Stimulated activated CD4-positive, alpha-beta T cell treated with anti-CD3 and anti-CD28 coated beads, Interleukin-1b, Interleukin-23, amount 100 ng/mL, for 1 hour (primary cell): ENCODE measurements at places on chromosomes 12 and 14.

GRCh38 chr12:131830335-131830913, 2.2 kb downstream of the MMP17 start:
- no peak for DNase-seq

DNA sequence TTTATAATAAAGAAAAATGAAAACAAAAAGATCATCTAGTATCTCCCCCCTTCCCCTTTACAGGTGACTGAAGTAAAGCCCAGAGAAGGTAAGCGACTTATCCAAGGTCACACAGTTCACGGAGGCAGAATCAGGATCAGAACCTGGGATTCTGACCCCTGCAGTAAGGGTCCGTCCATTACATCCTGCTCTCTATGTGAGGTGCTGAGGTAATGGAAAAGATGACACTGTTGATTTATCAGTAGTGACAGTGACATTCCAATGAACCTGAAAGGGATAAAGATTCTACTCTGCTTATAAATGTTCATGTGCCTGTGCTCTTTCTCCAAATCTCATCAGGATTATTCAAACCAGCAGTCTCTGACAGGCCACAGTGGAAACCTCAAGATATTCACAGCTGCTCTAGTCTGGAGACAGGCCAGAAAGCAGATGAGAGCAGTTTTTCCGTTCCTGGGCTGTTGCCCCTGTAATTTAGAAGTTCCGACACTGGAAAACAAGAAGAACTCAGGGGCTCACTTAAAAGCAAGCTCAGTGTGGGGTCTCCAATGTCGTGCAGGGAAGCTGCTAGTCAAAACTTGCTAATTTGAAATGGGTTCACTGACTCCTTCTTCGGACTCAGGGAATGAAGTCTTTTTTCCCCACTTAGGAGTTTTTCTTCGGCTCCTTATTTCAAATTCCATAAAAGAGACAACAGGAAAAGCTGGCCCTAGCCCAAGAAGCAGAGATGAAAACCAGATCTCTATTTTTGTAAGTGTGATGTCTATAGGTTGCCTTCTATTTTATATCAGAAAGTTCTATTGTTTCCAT, 131.8 kb upstream of the EEA1 start:
- DNase-seq, result no peak

- DNase-seq, result no peak
These were observed 6.8 kb upstream of the KRT83 start for GRCh38 chr12:52327830-52328500.

DNA sequence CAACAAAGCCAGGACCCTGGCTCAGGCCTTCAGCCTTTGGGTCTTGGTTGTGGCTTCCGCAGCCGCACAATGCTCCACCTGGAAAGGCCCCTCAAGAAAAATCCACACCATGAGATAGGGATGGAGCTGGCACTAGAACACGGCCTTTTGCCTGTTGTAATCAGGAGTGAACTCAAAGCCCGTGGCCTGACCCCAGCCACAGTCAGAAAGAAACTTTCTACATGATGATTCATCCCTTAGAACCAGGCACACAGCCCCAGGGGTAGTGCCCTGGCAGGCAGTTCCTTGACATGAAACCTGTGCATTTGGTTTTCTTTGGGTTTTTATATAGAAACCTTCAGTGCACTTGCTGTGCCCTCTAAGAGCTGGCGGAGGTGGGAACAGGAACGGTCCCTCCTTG, 5.1 kb downstream of the CLMN start:
- DNase-seq, result no peak

- DNase-seq, result no peak
These were observed 345.0 kb downstream of the LRIG3 start for GRCh38 chr12:58575256-58575655.

DNA sequence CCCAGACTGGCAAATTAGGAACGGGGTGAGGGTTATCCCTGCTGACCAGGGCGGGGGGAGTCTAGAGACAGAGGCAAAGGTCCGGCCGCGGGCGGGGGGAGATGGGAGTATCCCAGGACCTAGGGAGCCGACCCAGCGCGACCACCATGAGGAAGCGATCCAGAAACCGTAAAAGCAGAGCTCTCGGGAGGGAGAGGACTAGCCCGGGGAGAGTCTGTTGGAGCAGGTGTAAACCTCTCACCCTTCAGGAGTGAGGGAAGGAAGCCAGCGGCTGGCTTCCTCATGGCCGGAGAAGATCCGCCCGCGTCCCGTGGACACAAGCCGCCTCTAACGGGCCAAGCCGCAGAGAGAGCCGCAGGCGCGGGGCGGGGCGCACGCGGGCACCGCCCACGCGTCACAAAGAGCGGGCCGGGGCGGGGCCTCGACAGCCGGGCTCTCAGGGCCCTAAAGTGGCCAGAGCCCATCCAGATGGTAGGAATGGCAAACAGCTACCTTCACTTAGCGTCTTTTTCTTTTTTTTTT, at the start of gene ACRBP:
ACRBP (minus strand) TSS at position 350 of the 522 bp plus-strand sequence; CDS start at position 284, 66 bp downstream.
- DNase-seq, result no peak

GRCh38 chr14:88195676-88196075, 127.4 kb downstream of the KCNK10 start:
- no peak for DNase-seq

- DNase-seq, result no peak
These were observed 606.1 kb downstream of the SLC16A7 start for GRCh38 chr12:60201891-60202290.

GRCh38 chr14:61478971-61479473, 157.6 kb downstream of the PRKCH start:
- DNase-seq, result no peak

GRCh38 chr12:1306817-1307216, 287.6 kb downstream of the FBXL14 start:
- DNase-seq, result no peak

DNA sequence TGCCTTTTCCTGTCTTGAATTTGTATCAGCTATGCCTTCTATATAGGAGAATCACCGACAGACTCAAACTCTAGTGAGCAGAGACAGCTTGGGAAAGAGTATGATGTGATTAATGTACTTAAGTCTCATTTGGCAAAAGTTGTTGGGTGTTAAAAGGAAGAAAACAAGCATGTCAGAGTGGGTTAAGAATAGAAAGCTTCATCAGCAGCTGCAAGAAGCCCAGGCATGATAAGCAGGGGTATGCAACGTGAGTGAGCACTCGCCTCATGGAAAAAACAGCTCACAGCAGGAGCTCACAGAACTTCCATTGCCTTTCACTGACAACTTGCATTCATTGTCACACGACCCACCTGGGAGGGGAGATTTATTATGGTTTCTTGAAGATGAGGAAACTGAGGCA, 35.9 kb upstream of the WNK1 start:
- DNase-seq, result no peak

- no peak for DNase-seq
These were observed 1196.5 kb downstream of the GALC start for GRCh38 chr14:86796221-86797074.

- no peak for DNase-seq
These were observed 42.2 kb downstream of the PLXNC1 start for GRCh38 chr12:94190623-94191022.

GRCh38 chr12:75716291-75717025, 205.0 kb upstream of the KRR1 start:
- no peak for DNase-seq

DNA sequence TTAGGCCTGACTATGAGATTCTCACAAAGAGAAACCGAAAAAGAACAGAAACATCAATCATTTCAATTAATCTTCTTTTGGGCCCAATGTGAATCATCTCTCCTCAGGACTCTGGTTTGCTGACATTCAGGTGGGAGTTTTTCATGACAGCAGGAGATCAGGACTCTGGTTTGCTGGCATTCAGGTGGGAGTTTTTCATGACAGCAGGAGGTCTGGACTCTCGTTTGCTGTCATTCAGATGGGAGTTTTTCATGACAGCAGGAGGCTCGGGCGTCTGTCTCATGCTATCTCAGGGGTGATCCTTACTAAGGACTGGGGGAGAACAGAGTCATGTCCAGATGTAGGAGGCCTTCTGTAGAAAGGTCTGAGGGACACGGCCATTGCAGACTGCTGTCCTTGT, 40.1 kb upstream of the PARP11 start:
- no peak for DNase-seq

GRCh38 chr12:103178366-103179080, 221.0 kb downstream of the ASCL1 start:
- DNase-seq, result no peak

GRCh38 chr12:79378496-79378895, 312.3 kb downstream of the PAWR start:
- no peak for DNase-seq

GRCh38 chr12:107649661-107650061, 35.9 kb upstream of the PWP1 start:
- no peak for DNase-seq

GRCh38 chr12:6700646-6701051, at the start of gene PIANP:
TSS of gene PIANP (minus strand) at chr12:6700815. CDS start at chr12:6698061, 2,754 bp downstream.
- no peak for DNase-seq

DNA sequence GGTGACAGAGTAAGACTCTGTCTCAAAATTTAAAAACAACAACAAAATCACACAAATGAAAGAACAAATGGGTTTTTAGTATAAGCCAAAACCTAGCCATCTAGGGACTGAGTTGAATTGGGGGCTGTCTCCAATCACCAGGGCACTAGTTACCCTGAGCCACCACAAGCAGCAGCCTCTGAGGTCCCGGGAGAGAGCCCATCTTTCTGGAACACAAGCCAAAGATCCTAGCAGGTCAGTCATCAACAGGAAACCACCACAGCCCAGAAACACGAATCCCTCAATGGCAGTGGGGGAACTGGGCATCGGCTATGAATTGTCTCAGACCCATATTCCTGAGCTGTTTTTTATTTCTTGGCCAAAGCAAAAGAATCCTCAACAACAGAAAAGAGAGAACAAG, 75.3 kb downstream of the KDM2B start:
- DNase-seq, result no peak

- DNase-seq, result no peak
These were observed 525 bp upstream of the FAR2 start for GRCh38 chr12:29148596-29148910.

DNA sequence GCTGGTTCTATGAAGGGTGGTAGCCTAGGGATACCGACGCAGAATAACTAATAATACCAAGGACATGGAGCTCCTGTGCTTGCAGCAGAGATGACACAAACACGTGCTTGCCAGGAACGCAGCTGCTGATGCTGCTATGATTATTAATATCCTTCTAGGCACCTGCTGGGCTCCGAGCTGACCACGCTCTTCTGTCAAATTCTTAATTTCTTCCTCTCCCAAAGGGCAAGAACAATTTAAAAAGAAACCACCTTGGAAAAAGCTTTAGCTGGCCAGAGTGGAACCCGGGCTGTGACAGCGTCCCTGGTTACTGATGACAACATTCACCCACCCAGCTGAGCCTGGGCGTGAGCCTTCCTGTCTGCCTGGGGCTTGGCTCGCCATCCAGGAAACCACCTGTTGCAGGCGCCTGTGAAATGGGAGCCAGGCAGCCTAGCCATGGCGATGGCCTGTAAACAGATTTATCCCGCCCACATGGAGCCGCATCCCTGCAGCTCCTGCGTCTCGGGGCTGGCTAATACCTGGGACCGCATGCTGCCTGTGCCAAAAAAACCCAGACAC, 28.8 kb downstream of the CLMN start:
- no peak for DNase-seq

DNA sequence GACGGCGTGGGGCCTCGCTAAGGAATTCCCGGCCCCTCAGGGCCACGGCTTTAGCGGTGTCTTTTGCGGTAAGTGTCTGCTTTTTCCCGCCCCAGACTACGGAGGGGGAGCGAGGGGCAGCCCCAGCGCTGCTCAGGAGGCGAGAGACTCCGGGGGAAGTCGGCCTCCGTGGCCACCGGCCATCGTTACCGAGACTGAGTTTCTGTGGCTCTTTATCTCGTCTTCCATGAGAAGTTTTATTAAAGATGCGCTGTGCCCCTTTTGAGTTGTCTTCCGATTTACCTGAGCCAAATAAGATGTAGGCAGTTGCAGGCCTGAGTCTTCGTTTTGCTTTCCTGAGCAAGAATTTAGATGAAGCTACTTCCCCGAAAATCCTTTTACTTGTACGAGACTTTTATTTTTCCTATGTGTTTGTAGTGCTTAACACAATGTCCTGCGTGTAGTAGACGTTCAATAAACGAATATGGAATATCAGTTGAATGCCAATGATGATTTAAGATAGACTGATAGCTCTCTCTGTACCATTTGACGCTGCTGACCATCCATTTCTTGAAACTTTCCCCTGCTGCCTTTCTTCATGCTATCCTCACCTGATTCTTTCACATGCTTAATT, 462 bp downstream of the SRP54 start:
- DNase-seq, result no peak

DNA sequence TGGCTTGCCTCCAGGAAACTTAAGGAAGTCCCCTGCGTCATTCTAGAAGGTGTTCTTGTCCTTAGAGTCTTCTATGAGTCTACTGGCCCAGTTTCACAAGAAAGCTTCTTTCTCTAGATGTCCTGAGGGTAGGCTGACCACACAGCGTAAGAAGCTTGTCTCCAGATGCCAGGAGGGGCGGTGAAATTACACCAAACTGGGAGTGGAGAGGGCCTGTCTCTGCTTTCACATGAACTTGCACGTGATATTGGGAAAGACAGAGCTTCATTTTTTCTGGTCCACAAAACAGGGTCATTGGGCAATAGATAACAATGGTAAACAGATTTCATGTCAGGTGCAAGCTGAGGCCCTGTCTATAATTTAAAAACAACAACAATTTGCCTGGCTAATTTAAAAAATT, 85.7 kb upstream of the TBX3 start:
- no peak for DNase-seq

DNA sequence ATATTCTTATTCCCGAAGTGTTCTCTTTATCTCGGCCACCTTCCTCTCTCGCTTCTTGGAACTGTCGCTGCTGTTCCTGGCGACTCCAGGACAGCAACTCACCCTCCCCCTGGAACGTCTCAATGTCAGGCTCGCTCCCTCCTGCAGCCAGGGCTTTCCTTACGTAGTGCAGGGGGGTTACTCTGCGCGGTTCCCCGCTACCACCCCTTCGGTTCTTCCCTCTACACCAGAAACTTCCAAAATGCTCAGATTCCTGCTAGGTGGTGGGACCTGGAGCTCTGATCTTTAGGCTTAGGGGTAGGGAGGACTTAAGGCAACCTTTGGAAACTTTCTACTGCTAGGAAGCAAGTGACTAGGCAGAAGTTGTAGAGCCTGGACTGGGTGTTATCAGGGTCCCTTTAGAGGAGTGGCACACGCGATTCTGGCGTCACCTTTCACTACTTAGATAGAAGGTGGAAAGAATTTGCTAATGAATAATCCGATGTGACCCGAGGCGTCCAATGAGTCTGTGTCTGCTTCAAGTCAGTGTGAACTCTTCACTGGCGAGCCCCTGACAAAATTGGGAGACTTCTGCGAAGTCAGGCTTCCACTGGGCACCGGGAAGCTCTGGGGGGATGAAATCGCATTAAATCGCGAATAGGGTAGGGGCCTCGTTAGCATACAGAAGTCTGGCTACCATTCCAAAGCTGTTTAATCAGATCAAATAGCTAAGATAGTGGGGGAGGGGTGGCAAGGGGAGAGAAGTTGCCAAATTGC, 900 bp upstream of the DPF3 start:
- DNase-seq, result no peak
